Stimulated activated naive CD4-positive, alpha-beta T cell treated with Interleukin-2 at 50 U/mL for 16 hours (primary cell): ENCODE measurements at places on chromosomes 4 and X.

DNA sequence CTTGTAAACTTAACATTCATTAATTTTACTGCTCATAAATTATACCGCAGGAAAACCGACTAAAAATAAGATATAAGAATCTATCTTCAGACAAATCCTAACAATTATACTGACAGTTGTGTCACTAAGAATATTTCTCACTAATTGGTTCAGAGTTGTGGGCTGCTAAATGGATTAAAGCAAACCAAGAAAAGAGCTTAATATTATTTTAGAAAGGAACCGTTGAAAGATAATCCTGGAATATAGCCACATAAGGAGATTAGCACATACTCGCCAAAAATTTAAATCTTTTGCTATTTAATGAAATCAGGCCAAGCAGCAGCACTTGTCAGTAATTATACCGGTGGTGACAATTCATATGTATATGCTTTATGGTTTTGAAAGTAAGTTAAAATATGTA is 132.8 kb downstream of the SLIT2 start:
- no peak for DNase-seq

GRCh38 chr4:184732126-184732525 is 1.8 kb downstream of the CENPU start:
- no peak for DNase-seq

DNA sequence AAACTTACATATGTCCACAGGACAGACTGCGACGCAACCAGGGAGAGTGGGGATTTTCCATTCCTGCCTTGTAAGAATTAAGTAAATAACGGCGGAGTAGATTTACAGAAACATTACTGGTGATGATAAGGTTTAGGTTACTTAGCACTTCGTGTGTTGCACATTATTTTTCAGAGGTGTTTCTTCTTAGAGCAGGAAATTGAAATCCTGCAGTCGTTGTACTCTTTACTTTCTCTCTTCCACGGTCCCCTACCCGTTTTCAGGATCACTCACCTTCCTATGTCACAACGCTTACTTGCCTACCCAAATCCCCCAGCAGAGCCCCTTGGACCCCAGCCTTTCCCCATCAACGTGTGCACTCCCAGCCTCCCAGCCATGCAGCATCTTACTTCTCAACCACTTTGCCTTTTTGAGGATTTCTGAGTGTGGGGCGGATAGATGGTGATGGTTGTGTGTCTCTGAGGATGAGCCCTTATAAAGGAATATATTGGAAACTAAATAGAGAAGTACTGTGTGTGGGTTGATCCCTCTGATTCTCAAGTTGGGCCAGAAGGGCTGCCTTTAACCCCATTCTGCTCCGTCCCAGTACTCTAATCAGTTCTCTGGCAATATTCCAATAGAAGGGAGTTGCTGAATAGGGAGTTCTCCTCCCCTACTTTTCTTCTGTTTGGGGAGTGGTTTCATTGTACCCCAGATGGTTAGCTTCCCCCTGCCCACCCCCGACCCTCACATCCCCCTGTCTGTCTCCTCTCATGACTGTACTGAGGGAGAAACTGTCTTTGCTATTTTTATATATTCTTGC is 1.6 kb downstream of the MID2 start:
- DNase-seq, result no peak

DNA sequence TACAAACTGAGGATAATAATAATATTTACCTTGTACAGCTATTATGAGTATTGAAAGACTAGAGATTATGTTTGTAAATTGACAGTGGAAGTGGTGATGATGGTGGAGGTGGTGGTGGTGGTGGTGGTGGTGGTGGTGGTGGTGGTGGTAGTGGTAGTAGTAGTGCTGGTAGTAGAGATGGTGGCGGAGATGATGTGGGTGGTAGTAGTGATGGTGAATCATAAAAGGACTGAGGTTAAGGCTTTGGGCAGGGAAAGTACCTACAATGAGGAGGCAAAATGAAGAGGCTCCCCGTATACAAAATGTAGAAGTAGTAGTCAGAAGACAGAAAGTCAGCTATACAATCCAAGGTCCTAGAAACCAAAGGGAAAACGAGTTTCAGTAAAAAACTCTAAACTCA is 214.1 kb downstream of the BCOR start:
- DNase-seq, result peak; percentile 69

- DNase-seq, result no peak
Observed at GRCh38 chr4:172352356-172352755, 539.2 kb downstream of the GALNTL6 start.
